ENCODE measurements at places on chromosomes 5 and 9.

- no peak for DNase-seq
Observed at GRCh38 chr5:4212981-4213819, 617.6 kb downstream of the IRX1 start.

- peak; percentile 91 for DNase-seq
Observed at GRCh38 chr5:132215329-132215728, 12.3 kb downstream of the P4HA2 start.

DNA sequence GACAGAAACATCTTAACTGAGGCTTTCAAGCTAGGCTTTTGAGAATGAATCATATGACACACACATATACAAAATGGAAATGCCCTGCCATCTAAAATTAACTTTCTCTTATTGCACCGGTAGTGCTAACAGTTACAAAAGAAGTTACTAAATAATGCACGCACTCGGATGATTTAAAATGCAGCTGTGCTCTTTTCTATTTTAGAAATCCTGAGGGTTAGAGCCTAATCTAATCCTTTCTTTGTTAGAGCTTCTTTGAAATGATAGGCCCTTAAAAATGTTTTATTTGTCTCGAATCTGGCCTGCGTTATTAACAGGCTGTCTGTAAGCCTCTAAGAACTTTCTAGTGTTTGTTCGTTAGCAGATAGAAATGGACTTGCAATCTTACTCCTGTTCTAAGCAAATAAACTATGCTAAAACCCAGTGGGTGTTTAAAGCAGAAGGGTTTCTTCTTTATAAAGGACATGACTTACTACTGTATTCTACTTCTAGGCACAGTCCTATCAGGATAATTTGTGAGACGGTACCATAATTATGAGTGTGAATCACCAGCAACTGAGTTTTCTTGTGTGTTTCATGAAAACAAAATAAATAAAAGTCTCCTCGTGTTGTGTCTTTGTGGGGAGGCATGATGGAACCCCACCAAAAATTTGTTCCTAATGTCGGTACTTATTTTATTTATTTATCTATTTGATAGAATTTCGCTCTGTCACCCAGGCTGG, 69.2 kb upstream of the MYO10 start:
- no peak for DNase-seq

DNA sequence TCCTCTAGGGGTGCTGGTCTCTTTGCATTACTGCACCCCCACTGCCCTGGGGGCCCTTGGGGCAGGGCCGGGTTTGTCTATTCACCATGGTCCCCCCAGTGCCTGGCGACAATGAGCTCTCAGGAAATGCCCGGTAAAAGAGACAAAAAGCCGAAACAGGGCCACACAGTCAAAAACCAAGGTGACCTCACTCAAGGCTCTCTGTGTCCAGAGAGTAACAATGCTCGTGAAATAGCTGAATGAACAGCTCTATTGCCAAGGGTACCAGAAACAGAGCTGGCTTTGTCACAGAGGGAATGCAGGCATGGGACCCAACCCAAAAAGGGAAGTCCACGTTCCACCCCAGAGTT, 16.0 kb downstream of the SH3PXD2B start:
- no peak for DNase-seq

- no peak for DNase-seq
Observed at GRCh38 chr5:98827588-98828284, 54.3 kb downstream of the RGMB start.

GRCh38 chr9:88804254-88804596, 187.0 kb upstream of the S1PR3 start:
- no peak for DNase-seq

DNA sequence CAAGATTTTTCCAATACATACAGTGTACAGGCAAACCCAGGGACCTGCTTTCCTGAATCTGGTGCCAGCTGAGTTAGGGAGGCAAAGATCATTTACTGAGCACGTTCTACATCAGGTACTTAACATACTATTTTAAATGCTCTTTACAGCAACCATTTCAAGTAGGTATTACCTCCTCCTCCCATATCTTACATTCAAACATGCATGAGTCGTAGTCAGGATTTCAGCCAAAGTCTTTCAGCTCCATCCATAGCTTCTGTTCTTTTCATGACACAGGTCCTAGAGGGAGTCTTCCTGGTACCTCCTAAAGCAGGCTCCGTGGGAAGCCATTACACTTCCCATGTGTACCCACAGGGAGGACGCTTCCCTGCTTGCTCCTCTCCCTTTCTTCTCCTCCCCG, 11.7 kb downstream of the KCNV2 start:
- DNase-seq = peak; percentile 21

DNA sequence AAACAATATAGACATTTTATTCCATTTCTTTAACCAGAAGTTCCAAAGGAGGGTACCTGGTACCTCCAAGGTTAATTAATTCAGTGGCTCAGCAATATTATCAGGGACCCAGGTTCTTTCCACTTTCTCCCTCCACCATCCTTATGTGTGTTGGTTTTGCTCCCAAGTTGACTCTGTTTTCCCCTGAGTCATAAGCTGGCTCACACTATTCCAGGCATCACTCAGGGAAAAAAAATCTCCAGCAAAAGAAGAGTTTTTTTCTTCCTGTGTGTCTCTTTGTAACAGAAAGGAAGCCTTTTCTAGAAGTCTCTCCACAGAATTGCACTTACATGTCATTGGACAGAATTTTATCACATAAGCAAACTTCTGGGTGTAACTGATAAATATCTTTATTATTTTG, 31.2 kb upstream of the GALNT10 start:
- no peak for DNase-seq

DNA sequence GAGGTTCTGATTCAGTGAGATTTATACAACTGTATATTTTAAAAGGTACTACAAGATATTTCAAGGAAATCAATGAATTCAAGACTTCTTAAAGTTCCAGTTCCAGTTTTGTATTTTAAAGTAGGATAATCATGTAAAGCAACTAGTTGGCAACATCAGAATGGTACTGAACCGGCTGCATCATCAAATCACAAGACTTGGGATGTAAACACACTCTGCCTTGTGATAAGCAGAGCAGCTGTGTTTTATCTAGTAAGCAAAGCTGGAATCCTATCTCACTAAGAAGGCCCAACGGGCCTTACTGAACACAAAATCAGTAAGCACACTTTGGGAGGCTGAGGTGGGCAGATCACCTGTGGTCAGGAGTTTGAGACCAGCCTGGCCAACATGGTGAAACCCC, 327.2 kb upstream of the NREP start:
- no peak for DNase-seq

DNA sequence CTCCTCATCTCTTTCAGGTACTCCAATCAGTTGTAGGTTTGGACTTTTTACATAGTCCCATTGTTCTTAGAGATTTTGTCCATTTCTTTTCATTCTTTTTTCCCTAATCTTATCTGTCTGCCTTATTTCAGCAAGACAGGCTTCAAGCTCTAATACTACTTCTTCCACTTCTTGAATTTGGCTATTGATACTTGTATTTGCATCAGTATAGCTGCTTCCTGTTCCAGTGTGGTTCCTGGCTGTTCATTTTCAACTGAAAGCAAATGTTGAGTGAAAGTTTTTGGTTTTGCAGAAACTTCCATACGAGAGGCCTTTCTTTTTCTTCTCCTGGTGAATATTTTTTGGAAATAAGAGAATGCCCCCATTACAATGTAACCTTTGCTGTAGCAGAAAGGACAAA, 12.0 kb upstream of the IFNA1 start:
- no peak for DNase-seq

DNA sequence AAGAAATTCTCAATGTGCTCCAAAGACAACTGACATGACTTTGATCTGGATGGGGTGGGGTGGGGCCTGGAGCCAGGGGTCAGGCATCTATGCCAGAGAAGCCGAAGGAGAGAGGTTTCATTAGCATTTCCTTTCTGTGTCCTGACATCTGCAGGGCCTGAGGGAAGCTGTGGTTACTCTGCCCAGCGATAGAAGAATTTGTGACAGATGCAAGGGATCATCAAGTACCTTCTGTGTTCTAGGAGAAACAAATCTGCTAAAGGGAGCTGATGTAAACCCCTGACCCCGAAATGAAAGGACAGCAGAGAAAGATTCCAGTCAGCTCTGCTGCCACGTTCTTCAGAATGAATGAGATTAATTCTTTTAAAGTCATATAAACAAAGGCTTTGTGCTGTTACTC, 335.7 kb downstream of the PRELID2 start:
- DNase-seq = no peak

GRCh38 chr9:24844217-24844616, 298.5 kb upstream of the IZUMO3 start:
- DNase-seq = no peak

GRCh38 chr5:30607301-30607894, 586.1 kb upstream of the CDH6 start:
- no peak for DNase-seq

- DNase-seq = no peak
Observed at GRCh38 chr5:97888439-97888838, 705.4 kb upstream of the RIOK2 start.

DNA sequence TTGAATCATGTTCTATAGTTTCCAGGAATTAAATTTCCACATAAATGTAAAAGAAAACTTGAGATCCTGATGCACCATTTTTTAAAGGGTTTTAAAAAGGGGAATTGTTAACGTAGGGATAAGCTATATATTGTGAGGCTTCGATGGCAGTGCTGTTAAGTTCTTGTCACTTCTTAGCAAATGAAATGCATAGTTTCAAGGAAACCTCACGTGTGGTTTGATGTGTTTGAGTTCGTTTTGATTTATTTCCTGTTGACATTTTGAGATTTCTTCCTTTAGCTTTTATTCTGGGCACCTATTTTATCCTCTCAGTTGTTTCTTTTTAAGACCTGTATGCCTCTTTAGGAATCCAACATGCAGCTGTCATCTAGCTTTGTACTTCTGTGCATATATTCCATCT, 301.0 kb downstream of the DOCK8 start:
- no peak for DNase-seq

GRCh38 chr9:34267660-34268059, 61.4 kb downstream of the KIF24 start:
- DNase-seq = no peak

GRCh38 chr5:107576155-107576554, 94.6 kb downstream of the EFNA5 start:
- no peak for DNase-seq

DNA sequence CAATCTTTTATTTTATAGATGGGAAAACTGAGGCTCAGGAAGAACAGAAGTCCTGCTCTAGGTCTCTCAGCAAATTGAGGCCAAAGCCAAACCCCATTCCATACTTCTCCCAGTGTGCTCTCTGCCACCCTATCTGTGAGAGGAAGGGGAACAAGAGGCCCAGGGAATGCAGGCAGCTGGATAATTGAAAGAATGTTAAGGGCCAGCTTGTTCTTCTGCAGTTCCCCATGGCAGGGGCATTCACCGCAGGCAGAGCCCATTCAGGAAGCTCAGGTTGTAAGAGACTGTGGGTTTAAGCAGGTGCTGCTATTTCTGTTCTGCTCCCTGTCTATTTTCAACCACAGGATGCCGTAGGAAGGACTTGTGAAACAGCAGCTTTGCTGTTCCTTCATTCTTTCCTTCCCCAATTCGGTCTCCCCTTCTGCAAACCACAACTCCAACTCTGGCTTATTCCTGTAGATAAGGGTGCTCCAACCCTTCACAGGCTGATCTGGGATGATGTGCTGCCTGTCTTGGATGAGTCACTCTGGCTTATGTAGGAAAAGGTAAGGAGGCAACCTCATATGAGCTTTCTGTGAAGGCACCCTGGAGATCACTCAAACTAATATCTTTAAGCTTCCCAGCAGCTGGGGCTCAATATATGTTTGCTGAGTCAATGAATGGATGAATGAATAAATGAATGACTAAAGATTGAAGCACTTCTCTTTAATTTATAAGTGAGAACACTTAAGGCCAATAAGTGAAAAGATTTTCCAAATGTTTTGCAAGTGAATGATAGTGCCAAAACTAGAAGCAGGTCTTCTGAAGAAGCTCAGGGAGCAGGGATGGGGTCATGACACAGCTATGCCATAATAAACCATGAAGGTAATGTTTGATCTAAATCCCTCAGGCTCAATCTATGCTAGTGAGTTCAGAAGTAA, 377.6 kb downstream of the BRINP1 start:
- no peak for DNase-seq

All from HFF-Myc (cell line).